ENCODE measurements at places on chromosomes 2 and 18.
A peak's percentile ranks its signal among the peaks of the same experiment; 100 is the strongest.

DNA sequence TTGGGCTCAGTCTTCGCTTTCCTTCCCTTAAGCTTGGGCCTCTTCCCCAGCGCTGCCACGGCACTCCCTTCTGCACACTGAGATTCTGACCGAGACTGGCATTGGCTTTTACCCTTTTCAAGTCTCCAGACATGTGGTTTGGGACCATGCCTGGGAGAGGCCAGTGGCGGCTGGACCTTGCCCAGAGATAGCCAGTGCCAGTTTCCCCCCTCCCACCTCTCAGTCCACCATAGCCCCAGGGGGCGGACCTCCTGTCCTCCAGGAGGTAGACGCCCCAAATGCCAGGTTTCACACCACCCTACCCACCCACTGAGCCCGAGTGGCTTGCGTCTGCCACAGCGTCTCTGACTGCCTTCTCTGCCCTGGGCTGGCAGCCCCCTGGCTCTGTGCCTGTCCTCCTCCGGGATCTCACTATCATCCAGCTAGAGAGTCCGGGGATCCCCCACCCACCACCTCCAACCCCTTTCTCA lies 47.7 kb downstream of the INPP5D start:
- no peak for DNase-seq

- no peak for DNase-seq
Observed at GRCh38 chr18:75698861-75699260, 271.4 kb upstream of the SMIM21 start.

- DNase-seq = no peak
Observed at GRCh38 chr2:172455121-172455515, 27.7 kb downstream of the ITGA6 start.

DNA sequence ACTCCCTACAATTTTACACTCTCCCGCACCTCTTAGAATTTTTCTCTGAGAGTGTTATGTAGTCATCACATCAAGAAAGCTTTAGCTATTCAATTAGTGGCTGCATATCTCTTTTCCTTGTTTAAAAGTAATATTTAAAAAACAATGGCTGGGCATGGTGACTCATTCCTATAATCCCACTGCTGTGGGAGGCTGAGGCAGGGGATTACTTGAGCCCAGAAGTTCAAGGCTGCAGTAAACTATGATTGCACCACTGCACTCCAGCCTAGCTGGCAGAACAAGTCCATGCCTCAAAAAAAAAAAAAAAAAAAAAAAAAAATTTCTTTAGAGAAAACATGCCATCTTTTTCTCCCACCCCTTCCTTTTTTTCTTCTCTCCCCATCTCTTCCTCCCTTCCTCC lies 44.3 kb downstream of the AQP4 start:
- no peak for DNase-seq

GRCh38 chr2:88329815-88330603 lies 122.5 kb downstream of the FOXI3 start:
- DNase-seq = no peak

GRCh38 chr2:232541195-232541960 lies 1.9 kb downstream of the CHRNG start:
- no peak for DNase-seq

DNA sequence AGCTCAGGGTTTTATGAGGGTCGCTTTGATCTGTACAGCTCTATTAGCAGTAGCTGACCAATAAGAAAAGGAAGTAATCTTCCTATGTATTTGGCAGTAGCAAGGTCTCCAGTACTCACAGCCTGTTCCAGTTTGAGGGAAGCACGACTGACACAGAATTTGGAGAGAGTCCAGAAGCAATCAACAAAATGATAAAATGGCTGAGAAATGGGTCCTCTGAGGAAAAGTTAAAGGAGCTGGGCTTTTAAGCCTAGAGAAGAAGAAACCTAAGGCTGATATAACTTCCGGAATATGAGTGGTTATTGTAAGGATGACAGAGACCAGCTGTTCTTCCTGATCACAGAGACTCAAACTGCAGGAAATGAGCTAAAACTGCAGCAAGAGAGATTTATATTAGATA lies 382.8 kb downstream of the GPD2 start:
- DNase-seq = no peak

DNA sequence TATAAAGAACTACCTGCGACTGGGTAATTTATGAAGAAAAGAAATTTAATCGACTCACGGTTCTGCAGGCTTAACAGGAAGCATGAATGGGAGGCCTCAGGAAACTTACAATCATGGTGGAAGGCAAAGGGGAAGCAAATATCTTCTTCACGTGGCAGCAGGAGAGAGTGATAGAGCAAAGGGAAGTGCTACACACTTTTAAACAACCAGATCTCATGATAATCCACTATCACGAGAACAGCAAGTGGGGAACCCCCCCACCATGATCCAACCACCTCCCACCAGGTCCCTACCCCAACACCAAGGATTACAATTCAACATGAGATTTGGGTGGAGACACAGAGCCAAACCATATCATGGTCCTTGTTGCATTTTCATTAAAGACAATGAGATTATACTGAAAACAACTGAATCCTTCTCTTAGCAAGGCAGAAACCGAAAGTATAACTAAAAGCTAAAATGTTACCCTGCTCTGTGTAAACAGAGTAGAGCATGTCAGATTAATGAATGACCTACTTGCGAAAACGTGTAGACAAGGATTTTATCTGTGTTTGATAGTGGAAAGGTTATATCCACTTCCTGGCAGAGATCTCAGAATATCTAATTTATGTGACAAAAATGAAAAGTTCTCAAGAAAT lies 60.1 kb upstream of the RBBP8 start:
- DNase-seq = no peak

DNA sequence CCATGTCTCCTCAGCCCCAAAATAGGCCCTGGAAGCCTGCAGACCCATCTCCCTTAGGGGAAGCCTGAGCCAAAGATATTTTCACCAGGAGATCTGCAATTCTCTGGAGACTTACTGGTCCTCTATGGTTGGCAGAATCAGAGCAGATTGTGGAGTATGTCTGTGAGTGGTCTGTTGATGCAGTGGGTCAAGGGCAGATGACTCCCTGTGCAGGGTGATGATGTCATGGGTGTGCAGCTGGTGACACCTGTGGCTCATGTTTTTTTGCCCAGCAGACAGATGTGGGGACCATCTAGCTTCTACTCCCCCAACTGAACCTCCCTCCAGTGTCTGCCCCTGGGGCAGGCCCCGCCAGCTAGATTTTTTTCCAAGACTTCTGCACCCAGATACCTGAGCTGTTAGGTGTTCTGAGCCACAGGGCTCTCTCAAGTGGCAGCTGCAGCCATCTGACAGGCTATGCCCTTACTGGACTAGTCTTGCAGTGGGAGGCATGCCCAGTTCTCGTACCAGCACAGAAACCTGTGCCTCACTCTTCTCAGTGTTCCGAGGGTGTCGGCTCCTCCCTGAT lies 558.7 kb upstream of the LRRTM1 start:
- DNase-seq = no peak

DNA sequence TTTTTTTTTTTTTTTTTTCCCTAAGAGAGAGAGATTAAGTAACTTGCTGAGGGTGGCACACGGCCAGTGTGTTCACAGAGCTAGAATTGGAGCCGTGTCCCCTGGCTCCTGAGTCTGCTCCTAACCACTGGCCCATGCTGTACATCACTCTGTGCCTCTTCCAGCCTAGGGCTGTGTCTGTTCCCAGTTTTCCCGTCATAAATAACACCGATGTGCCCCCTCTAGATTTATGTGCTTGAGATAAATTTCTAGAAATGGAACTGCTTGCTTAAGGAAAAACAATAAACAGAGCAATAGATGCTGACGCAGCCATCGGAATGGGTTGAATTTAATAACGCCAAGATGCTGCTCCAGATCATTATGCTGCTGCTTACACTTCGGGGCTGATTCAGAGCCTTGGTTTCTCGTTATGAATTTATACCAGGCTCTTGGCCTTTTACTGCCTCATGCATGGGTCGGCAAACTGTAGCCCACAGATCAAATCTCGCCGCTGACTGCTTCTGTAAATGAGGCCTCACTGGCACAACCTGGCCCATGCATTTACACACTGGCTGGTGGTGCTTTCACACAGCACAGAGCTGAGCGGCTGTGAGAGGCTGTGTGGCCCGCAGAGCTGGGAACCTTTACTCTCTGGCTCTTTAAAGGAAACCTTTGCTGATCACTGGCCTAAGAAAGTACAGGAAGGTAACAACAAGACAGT lies 58.1 kb downstream of the NDUFA10 start:
- peak; percentile 78 for DNase-seq

All from psoas muscle (tissue), 8 donors.